Renal pelvis (tissue), 12 donors: ENCODE measurements at places on chromosomes 5 and 9. TPM values are rescaled to one million over a fixed set of nuclear protein-coding genes. Genes with fewer than 3 reads are reported as not detected.

HEMGN gene
- polyA plus RNA-seq, result 2.9 TPM

PCDHGB1 gene
- polyA plus RNA-seq, result 1.7 TPM

GRCh38 chr5:149427374-149427773 is 48.3 kb upstream of the IL17B start:
- no peak for DNase-seq

DNA sequence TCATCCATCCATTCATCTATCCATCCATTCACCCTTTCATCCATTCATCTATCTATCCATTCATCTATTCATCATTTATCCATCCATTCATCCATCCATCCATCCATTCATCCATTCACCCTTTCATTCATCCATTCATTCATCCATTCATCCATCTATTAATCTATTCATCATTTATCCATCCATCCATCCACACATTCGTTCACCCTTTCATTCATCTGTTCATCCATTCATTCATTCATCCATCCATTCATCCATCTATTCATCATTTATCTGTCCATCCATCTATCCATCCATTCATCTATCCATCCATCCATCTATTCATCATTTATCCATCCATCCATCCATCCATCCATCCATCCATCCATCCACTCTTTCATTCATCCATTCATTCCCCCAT is 33.9 kb upstream of the FCN2 start:
- DNase-seq, result no peak

DNA sequence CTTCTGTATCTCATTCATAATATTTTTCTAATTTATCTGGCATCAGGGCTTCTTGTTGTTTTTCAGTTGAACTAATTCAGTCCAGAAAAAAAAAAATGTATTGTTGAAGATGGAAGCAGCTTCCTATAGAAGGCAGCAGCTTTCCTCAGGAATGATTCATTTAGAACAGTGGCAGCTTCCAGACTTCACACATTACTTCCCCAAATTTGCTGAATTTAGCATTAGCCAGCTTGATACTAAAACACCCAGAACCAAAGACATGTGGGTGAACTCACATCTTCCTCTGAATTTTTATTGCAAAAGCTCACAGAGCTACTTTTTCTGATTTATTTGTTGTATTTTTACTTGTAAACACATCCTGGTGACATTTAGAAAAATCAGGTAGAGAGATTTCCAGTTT is 53.8 kb downstream of the HCN1 start:
- no peak for DNase-seq
